ENCODE measurements at places on chromosomes 3 and 15. TPM values are rescaled to one million over a fixed set of nuclear protein-coding genes. Genes with fewer than 3 reads are reported as not detected.

DNA sequence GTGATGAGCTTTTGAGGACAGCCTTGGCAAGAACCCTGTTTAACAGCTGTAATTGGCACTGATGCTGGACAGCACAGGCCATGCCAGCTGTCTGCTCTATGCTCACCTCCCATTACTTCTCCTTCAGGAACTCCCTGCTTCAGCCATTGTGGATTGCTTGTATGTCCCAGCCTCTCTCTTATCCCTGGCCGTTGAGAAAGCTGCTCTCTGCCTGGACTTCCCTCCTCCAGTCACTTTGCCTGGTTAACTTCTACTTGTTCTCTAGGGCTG, 444.5 kb downstream of the EPHB1 start:
- H3K36me3 ChIP-seq, result no peaks in the 10 kb centered on the region
- no peaks in the 10 kb centered on the region for H3K4me1 ChIP-seq
- no peak overlapping the region for H3K27ac ChIP-seq
- no peak overlapping the region for H3K4me3 ChIP-seq
- no peaks in the 10 kb centered on the region for H3K27me3 ChIP-seq
- no peak for DNase-seq

- no peak overlapping the region for H3K27ac ChIP-seq
- no peak for DNase-seq
- H3K4me1 ChIP-seq, result no peaks in the 10 kb centered on the region
- no peaks in the 10 kb centered on the region for H3K27me3 ChIP-seq
- no peaks in the 10 kb centered on the region for H3K36me3 ChIP-seq
These were observed 12.7 kb downstream of the SLC6A20 start for GRCh38 chr3:45783667-45784066.

DNA sequence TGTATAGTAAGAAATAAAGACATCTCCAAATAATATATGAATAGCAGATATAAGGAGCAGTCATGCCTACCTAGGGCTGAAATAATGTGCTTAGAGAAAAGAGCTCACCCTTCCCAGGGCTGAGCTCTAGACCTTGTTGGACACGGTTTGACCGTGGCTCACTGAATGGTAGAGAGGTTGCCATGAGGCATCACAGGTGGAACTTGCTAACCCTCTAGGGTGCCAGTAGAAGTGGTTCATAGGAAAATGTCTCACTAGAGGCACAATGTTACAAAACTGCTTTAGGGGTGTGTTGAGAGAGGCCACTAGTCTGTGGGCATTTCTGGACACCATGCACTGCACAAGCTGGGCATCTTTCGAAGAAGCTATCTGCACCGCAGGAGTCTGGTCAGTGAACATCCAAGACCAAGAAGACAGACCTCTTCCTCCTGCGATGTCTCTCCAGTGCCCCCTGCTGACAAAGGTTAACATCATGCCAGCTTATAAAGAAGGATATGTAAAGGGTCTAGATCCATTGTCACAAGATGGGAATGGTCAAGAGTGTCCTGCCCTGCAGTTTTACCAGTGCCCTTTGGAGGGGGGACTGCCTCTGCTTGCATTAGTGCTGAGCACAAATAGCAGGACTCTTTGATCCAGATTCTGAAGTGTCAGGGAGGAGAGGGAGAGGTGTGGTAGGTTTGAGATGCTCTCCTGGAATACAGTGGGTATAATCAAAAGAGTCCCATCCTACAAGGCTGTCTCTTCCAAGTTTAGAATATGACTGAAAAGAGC, 266.8 kb downstream of the ZNF385D start:
- no peak overlapping the region for H3K4me3 ChIP-seq
- peak; percentile 86 for DNase-seq
- H3K4me1 ChIP-seq, result no peaks in the 10 kb centered on the region
- no peaks in the 10 kb centered on the region for H3K27me3 ChIP-seq
- H3K36me3 ChIP-seq, result no peaks in the 10 kb centered on the region
- H3K27ac ChIP-seq, result no peak overlapping the region

Gene C3orf49
- total RNA-seq, result not detected

GRCh38 chr15:32941823-32942222, 224.0 kb downstream of the GREM1 start:
- no peaks in the 10 kb centered on the region for H3K27me3 ChIP-seq
- H3K36me3 ChIP-seq, result no peaks in the 10 kb centered on the region
- no peak overlapping the region for H3K4me3 ChIP-seq
- DNase-seq, result peak; percentile 93

- no peak overlapping the region for H3K4me3 ChIP-seq
- no peaks in the 10 kb centered on the region for H3K36me3 ChIP-seq
- no peak for DNase-seq
- peaks cover 3% of the 10 kb centered on the region for H3K4me1 ChIP-seq
These were observed 92.8 kb upstream of the UBE2E1 start for GRCh38 chr3:23712656-23713559.

GRCh38 chr15:46442901-46443590, 808.2 kb downstream of the SQOR start:
- no peak overlapping the region for H3K27ac ChIP-seq
- no peaks in the 10 kb centered on the region for H3K27me3 ChIP-seq
- no peaks in the 10 kb centered on the region for H3K36me3 ChIP-seq
- no peak for DNase-seq
- H3K4me1 ChIP-seq, result no peaks in the 10 kb centered on the region

DNA sequence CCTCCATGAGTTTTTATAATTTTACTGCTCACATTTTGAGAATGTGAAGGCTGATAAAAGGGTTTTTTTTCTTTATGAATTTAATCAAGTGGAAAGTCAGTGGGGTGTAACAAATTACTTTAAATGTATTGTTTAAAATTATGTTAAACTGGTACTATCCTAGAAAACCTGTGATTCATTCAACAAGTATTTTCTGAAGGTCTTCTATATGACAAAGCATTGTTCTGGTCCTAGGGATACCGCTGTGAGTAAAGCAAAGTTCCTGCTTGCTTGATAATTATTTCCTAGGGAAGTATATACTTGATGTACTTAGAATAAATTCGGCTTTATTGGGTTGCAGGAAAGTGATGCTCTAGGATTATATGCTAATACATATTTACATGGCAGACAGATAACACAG, 152.8 kb upstream of the GOLGA6L4 start:
- DNase-seq, result no peak
- no peaks in the 10 kb centered on the region for H3K36me3 ChIP-seq
- no peak overlapping the region for H3K4me3 ChIP-seq
- no peaks in the 10 kb centered on the region for H3K4me1 ChIP-seq

- H3K27ac ChIP-seq, result no peak overlapping the region
- DNase-seq, result no peak
- no peaks in the 10 kb centered on the region for H3K36me3 ChIP-seq
These were observed 49.1 kb downstream of the TLNRD1 start for GRCh38 chr15:81049835-81050234.

- H3K27ac ChIP-seq, result no peak overlapping the region
- H3K4me1 ChIP-seq, result peaks cover 32% of the 10 kb centered on the region
- no peak overlapping the region for H3K4me3 ChIP-seq
- DNase-seq, result peak; percentile 75
- no peaks in the 10 kb centered on the region for H3K27me3 ChIP-seq
- peaks cover 70% of the 10 kb centered on the region for H3K36me3 ChIP-seq
These were observed 2.2 kb upstream of the GRAMD2A start for GRCh38 chr15:72199721-72200212.

GRCh38 chr15:99455789-99456160, 110.0 kb upstream of the MEF2A start:
- no peaks in the 10 kb centered on the region for H3K27me3 ChIP-seq
- H3K27ac ChIP-seq, result no peak overlapping the region
- H3K4me3 ChIP-seq, result no peak overlapping the region

- no peaks in the 10 kb centered on the region for H3K27me3 ChIP-seq
- H3K36me3 ChIP-seq, result no peaks in the 10 kb centered on the region
- DNase-seq, result peak; percentile 98
- H3K4me3 ChIP-seq, result peak overlapping the region; percentile 3
- H3K27ac ChIP-seq, result peak overlapping the region; percentile 63
These were observed 20.4 kb downstream of the UACA start for GRCh38 chr15:70742928-70743327.

GRCh38 chr3:183131735-183132134, 30.8 kb downstream of the LAMP3 start:
- H3K27me3 ChIP-seq, result no peaks in the 10 kb centered on the region
- DNase-seq, result no peak
- H3K36me3 ChIP-seq, result no peaks in the 10 kb centered on the region
- no peaks in the 10 kb centered on the region for H3K4me1 ChIP-seq
- no peak overlapping the region for H3K4me3 ChIP-seq

- H3K4me3 ChIP-seq, result no peak overlapping the region
- H3K36me3 ChIP-seq, result peaks cover 6% of the 10 kb centered on the region
- H3K27ac ChIP-seq, result no peak overlapping the region
- DNase-seq, result no peak
These were observed 12.8 kb downstream of the LACTB start for GRCh38 chr15:63134245-63134985.

GRCh38 chr3:15983232-15983631, 185.5 kb upstream of the ANKRD28 start:
- peak overlapping the region; percentile 34 for H3K27ac ChIP-seq
- no peak for DNase-seq
- H3K4me3 ChIP-seq, result peak overlapping the region; percentile 43
- H3K27me3 ChIP-seq, result no peaks in the 10 kb centered on the region

All from SJCRH30 (cell line).